ENCODE measurements at places on chromosomes 1 and 21.
A peak's percentile ranks its signal among the peaks of the same experiment; 100 is the strongest.

DNA sequence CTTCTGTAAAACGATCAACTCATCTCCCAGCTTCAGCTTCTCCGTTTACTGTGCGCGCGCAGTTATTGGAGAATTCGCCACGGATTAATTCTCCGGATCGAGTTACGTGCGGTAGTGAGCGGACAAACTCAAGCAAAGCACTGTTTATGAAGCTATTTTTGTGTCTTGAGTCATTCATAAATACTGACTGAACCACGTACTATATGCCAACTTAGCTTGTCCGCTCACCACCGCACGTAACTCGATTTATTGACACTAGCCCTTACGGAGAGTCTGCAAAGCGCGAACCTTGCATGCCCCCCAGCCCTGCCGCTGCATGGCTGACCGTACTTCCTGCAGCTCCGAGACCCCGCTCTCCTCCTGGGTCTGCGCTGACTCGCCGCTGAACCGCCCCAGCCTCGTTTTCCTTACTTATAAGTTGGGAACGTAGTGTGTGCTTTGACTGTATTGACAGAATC lies 773 bp downstream of the CHD1L start:
- peak; percentile 17 for DNase-seq

DNA sequence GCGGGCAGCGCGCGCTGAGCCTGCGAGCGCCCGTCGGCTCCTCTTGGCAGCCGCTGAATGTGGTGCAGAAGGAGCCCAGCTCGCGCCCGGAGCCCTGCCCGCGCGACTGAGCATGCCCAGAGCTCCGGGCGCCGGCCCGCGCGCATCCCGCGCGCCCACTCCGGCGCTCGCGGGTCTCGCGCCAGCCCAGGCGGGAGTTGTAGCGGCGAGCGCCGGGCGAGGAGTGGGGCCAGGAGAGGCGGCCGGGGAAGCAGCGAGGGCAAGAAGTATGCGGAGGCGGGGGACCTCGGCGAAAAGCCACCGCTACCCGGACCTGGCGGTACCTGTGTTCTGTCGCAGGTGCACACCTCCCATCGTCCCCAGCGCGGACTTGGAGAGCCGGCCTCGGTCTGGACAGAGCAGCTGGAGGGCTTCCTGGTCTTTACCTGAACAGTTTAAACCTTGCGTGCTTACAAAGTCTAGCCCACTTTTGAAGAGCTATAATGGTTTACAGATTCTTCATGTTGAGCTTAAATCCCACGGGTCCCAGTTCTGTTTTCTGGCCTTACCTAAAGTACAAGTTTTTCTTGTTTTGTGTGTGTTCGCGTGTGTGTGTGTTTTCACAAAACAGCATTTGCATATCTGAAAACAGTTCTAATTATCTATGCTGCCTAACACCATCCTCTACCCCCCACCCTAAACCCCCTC lies at the start of gene DDAH1:
DDAH1 (minus strand) TSS at position 61 of the 687 bp plus-strand sequence. CDS start 114 bp downstream, outside the sequence.
- DNase-seq, result no peak

DNA sequence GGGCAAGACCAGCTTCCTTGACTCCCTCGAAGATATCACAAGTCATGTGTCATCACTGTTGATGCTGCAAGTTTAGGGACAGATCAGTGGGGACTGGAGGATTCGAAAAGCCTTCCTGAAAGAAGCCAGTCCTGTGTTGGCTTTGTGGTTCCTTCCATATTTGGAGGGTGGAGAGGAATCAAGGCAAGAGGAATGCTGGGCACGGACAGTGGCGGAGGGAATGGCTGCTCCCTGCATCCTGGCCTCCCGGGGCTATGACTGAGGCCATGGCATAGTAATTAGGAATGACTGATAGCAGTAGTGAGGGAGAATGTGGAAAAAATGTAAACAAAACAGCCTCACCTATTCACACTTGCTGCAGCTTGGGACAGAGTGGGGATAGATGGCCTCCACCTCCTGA lies 36.4 kb downstream of the VANGL1 start:
- no peak for DNase-seq

- no peak for DNase-seq
Measured at GRCh38 chr1:199804526-199804925, 223.0 kb upstream of the NR5A2 start.

DNA sequence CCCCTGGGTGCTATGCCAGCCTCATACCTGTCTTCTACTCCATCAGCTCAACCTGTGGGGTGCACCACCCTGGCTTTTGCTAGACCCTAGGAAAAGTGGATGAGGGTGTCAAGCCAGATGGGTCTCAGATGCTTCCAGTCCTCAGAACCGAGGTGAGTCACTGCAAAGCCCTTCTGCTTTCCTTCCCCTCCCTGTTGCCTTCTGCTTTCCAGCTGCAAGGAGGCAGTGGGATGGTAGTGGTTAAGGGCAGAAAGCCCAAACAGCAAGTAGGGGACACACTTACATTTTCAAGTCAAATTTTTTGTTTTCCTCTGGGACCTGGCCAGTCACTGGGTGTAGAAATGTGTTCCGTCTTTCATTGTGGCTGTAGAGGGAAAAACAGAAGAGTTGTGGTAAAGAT lies 60.7 kb upstream of the GOLT1A start:
- DNase-seq, result no peak

DNA sequence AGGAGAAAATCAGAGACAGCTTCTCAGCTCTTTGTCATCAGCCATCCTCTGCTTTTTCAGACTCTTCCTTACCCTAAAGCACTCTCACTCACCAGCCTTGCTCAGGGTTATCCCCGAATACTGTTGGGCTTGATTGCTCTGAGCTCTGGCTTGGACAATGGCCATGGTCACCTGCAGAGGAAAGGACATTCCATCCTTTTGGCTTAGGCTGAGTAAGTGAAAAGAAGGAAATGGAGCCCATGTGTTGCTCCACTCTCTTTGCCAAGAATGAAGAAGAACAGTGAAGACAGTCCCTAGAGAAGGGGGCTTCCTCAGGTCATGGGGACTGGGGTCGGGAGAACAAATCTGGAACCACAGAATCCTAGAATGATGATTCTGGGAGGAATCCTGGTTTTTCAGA lies 2.3 kb downstream of the MTMR11 start:
- no peak for DNase-seq

GRCh38 chr21:22795091-22795490 lies 1796.9 kb downstream of the NCAM2 start:
- DNase-seq, result no peak

DNA sequence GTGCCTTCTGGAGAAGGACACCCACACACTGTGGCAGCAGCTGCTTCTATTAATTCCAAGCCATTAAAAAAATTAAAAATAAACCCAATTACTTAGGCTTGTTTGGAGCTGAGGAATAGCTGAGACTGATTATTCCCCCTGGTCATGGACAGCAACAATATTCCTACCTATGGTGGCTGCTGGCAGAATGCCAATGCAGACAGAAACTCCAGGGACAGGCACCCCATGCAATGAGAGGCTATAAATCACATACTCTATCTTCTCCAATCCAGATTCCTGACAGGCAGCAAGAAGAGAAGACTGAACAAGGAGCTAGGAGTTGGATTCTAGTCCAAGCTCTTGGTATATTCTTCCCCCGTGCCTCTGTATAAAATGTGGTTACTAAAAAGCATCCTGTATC lies 275.4 kb upstream of the BEND5 start:
- no peak for DNase-seq

All from CD4-positive, alpha-beta T cell treated with Interleukin-12 subunit alpha and Interleukin-12 subunit beta, for 1 hour (primary cell).